WTC11 (cell line): ENCODE measurements at places on chromosomes 2 and 18. TPM values are rescaled to one million over a fixed set of nuclear protein-coding genes. Genes with fewer than 3 reads are reported as not detected.

DNA sequence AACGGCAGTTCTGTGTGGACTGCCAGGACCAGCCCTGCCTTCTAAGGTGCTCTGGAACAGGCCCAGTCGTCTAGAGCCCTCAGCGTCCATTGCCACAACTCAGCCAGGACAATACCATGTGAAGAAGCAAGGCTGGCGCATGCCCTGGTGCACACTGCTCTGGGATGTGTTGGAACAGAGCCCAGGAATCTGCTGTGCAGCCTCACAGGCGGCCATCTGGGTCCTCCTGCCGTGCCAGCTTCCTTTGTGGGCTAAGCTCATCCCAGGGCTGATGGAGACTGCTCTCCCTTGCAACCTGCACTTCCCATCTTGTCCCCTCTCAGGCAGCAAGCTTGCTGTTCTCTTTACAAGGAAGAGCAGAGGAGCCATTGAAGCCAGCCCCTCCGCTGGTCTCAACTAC lies 246.4 kb upstream of the PXDN start:
- DNase-seq, result no peak

- no peak for DNase-seq
These were observed 97.7 kb downstream of the CDC42EP3 start for GRCh38 chr2:37573451-37574388.

DNA sequence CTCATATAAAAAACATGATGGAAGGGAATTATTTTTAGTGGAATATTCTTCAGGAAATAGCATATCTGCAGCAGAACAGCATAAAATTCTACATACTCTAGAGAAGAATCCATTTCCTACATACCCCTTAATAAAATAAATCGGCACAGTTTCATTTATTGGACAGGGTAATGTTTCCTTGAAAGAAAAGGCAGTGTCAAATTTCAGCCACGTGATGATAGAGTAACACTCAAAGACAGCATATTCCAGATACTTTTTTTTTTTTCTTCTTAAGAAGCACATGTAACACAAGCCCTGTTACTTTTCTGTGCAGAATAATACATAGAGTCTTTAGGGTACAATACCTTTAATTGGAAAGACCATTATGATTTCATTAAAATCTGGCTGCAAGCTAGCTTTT lies 204.4 kb downstream of the SRBD1 start:
- DNase-seq, result no peak

DNA sequence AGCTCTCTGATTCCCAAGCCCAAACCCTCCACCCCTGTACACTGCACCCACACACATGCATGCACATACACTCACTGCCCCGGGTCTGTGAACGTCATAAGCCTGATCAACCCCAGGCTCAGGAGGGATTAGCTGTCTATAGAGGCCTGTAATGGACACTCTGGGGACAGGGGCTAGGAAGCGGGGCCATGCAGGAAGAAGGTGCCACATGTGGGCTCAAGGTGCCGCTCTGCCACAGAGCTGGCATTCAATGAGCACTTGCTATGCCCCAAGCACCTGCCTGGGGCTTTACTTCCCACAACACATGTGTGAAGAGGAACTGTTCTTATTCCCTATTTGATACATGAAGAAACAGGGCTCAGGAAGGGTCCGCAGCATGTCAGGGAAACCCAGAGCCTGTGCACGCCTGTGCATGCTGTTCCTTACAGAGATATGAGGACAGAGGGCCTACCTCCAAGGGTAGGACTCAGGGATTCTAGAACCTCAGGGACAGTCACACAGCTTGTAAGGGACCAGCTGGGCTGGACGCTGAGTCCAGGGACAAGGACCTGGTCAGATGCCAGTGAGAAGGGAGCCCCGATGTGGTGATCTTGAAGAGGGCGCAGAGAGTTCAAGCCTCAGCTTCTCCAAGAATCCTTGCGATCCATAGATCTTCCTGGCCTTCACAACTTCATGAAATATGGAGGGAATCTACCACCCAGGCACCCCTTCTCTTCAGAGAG lies 5.0 kb downstream of the BIN1 start:
- no peak for DNase-seq

DSC2 gene
- total RNA-seq, result 27.0 to 29.8 TPM (median 28.3 TPM) in 3 replicates

BIN1 gene
- 38.9 to 42.5 TPM (median 41.6 TPM) in 3 replicates for total RNA-seq
